AG10803 (cell line): ENCODE measurements at places on chromosomes 2 and 18.

DNA sequence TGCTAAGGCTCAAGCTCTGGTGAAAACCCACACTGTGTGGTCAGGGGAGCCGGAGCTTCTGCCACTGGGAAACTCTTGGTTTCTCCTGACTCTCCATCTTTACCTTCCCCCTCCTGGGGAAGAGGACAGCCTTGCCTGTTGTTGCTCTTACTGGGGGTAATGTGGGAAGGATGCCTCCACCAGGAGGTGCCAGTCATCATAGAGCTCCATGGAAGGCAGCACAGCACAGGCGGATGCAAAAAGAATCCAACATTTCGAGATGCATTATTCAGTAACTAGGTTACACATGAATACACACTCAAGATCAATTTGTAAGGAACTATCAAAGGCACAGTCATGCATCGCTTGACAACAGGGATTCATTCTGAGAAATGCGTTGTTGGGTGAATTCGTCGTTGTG is 322.6 kb downstream of the AFF3 start:
- DNase-seq, result no peak

DNA sequence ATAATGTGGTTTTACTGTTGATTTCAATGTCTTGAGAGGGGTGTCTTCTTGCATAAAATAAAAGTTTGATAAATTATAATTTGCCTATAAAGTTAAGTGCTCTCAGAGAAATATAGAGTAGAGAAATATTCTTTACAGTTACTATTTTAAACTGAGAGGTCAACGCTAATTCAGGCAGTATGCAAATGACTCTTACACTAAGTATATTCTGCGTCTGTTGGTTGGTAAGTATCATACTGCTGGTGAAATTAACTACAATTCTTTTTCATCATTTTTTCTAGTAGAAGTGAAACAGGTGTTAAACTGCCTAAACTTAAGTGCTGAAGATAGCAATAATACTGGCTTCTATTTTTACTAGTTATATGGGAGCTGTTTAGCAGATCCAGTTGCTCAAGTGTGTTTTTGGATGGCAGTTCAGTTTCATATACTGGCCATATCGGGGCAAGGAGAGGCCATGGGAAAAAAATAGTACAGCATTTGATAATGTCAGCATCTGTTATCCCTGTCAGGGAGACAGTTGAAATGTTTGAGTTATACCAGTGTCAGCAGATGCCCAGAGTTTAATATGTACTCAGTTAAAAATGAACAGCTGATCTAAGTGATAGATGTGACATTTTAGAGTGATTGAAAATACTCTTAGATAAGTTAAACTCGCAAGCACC is 86.2 kb downstream of the MIB1 start:
- DNase-seq, result no peak

DNA sequence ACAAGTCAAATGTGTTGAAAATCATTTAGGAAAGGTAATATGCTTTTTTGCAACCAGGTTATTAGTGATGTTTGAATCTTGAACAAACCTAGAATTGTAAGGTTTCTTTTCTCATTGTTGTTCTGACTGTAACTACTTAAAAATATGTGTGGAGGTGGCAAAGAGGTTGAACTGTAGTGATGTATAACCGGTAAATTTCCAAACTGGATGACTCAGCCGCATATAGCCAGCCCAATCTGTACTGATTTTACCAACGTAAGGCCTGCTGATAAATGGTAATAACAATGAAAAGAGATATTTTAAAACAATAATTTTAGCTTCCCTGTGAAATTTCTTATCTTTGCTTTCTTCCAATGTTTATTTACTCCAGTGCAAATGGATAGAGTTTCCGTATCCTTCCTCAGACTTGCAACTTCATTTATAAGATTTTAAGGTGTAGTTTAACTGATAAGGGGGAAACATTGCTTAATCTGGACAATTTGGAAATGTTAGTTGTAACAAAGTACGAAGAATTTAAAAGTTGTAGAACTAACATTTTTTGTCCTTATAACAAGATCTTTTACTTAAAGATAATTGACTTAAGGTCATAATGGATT is 1170.4 kb upstream of the ZEB2 start:
- DNase-seq, result no peak

DNA sequence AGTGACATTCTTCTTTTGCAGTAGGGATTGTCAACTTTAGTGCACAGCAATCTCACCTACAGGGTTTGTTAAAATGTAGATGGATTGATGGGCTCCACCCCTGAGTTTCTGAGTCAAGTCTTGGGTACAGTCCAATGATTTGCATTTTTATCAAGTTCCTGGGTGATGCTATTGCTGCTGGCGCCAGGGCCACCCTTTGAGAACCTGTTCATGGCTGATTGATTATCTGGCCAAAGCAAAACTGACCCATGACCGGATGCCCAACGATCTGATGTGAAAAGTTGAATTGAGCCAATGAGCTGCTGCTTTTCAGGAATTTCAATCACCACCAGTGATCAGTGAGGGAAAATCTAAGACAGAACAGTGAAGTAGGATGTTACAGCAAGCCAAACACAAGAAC is 675.3 kb downstream of the TMEM182 start:
- DNase-seq, result no peak

DNA sequence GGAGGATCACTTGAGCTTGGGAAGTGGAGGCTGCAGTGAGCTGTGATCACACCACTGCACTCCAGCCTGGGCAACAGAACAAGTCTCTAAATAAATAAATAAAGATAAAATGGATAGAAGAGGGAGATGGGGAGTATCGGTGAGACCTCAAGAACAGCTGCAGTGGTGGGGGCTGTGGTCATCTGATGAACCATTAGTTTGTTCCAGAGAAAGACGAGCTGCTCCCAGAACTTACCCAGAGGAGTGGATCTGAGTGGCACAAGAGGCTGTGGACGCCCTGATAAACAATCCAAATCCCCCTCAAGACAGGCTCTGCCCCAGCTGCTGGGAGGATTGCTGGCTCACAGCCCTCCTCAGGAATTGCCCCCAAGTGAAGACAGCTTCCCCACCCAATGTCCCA is 26.7 kb downstream of the TMEM127 start:
- DNase-seq, result no peak

DNA sequence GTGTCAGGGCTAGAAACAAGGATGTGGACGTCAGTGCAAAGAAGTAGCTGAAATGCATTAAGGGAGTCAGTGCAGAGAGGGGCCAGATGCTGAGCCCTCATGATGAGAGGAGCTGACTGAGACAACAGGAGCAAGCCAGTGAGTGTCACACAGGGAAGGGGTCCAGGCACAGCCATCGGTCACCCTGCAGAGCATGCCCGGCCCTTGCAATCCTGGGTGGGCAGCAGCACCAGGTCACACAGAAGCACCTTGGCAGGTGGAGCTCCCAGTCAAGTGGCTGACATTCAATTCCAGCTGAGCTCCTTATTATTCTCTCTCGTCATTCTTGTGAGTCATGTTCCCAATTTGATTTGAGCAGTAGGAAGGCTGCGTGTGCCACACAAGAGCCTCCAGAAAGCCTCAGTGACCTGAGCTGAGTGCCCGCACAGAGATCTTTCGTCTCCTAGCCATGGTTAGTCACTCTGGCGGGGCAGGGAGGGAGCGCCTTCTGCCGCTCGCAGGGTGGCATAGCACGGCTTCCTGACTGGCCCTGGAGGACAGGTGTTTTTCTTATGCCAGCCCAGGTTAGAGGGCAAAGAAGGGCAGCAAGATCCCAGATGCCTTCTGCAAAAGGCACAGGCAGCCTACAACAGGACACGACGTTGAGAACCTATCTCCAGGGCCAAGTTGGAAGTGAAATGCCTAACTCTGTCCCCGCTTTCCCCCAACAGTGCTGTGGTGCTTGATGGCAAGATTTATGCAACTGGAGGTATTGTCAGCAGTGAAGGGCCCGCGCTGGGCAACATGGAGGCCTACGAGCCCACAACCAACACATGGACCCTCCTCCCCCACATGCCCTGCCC is 220.9 kb downstream of the ATAD2B start:
- DNase-seq, result no peak

DNA sequence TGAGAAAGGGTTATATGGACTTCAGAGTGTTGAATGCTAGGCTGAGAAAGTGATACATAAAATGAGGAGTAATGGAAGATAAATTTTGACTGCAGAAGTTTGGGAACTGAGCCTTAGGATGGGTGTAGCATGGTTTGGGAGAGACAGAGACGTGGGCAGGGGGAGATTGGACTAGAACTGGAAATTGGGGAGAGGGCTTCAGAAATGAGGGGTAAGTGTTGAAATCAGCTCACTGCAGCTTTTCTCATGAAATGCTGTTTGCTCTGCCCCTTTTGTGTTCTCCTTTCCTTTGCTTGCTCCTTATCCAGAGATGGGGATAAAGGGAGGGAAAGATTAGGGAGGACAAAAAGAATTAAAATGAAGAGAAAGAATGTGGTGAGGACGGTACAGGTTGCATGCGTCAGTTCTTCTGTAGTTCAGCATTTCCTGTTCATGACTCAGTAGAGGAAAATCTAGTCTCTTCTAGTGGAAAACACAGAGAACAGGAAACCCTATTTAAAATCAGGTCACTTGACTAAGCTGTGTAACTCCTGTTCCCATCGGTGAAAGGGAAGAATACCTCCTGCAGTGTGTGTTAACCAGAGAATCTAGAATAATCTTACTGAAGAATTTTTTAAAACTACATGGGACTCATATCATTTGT is 105.6 kb downstream of the CRIM1 start:
- DNase-seq, result peak; percentile 89

DNA sequence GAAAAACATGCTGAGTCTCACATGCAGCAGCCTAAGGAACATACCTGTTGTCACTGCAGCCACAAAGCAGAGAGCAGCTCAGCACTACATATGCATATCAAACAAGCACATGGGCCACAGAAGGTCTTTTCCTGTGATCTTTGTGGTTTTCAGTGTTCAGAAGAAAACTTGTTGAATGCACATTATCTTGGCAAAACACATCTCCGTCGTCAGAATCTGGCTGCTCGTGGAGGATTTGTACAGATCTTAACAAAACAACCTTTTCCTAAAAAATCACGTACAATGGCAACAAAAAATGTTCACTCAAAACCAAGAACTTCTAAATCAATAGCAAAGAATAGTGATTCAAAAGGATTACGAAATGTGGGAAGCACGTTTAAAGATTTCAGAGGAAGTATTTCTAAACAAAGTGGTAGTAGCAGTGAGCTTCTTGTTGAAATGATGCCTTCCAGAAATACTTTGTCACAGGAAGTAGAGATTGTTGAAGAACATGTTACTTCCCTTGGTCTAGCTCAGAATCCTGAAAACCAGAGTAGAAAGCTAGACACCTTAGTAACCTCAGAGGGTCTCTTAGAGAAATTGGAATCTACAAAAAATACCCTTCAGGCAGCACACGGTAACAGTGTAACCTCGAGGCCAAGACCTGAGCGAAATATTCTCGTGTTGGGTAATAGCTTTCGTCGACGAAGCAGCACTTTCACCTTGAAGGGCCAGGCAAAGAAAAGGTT is 34.1 kb downstream of the ZNF407 start:
- peak; percentile 69 for DNase-seq

DNA sequence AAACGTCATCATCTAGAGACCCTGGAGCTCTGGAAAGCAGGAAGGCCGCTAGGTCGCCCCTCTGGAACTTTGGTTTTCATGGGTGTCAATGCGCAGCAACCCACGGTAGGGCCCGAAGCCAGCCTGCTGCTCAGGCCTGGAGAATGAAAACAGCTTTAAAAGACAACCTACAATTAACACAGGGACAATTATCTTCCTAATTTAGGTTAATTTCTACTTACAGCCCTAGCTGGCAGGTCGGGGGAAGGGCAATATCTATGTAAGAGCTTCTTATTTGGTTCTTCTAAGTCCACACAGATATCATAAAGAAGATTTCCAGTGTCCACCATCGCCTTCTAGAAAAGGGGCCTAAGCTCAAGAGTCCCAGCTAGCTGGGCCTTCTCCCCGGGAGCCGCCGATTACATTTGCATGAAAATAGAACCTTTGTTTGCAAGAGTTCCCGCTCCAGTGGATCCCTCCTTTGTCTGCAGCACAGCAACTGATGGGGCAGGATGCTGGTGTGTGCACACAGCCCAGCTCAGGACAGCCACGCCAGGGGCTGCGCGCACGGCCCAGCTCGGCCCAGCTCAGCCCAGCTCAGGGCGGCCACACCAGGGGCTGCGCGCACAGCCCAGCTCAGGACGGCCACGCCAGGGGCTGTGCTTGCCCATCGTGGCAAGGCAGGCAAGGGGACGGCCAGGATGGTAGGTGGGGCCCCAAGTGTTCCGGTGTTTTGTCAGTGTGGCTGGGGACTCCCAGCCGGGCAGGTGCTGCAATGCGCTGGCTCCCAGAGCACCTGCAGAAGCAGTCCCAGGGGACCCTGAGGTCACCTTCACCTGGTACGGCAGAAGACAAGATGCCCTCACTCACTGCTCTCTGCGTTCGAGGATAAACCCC is 109.1 kb downstream of the HDAC4 start:
- DNase-seq, result no peak

GRCh38 chr2:167289651-167290410 is 401.6 kb downstream of the XIRP2 start:
- DNase-seq, result no peak

GRCh38 chr2:81078631-81079030 is 774.1 kb upstream of the LRRTM1 start:
- DNase-seq, result no peak

GRCh38 chr2:45910473-45911060 is 259.1 kb downstream of the PRKCE start:
- no peak for DNase-seq

GRCh38 chr2:1751767-1752725 is 7.7 kb upstream of the PXDN start:
- no peak for DNase-seq
